ENCODE measurements at places on chromosomes 3 and 15.

GRCh38 chr15:84874981-84875699, 9.3 kb upstream of the SLC28A1 start:
- DNase-seq: no peak

DNA sequence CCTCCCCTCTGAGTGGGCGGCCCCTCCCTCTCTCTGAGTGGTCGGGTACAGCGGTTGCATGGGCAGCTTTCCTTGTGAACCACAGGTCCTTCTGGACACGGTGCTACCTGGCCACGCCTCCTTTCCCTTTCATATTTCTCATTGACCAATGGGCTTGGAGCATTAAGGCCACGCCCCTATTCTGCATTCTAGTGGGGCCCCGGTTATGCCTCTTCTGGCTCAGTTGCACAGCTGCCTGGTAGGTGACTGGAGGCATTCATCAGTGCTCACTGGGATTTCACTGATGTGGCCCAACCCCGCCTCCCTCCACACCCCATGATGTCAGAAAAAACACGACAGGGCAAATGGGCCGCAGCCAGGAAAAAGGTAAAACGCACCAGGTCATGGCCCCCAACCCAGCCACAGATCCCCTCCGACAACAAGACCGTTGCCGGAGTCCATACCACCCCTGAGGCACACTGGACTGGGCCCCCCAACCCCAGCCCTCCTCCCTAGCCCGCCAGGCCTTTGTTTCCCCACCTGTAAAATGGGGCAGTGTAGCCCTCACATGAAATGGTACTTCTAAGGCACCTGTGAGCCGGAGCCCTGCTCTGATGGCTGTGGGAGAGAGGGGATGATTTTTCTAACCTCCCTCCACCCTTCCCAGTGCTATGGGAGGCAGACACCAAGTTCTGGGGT, 26.3 kb downstream of the NGRN start:
- DNase-seq: peak; percentile 52

DNA sequence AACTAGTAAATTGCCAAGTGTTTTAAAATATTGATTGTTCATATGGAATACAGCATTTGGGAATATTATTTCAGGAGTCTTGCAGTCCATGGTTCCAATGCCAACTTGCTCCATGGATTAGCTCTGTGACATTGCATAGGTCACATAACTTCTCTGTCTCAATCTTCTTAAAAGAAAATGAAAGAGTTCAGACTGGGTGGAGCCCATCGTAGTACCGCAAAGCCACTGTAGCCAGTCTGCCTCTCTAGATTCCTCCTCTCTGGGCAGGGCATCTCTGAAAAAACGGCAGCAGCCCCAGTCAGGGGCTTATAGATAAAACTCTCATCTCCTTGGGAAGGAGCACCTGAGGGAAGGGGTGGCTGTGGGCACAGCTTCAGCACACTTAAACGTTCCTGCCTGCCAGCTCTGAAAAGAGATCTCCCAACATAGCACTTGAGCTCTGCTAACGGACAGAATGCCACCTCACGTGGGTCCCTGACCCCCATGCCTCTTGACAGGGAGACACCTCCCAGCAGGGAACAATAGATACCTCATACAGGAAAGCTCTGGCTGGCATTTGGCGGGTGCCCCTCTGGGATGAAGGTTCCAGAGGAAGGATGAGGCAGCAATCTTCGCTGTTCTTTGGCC, 168.8 kb upstream of the CNTN4 start:
- DNase-seq: no peak

DNA sequence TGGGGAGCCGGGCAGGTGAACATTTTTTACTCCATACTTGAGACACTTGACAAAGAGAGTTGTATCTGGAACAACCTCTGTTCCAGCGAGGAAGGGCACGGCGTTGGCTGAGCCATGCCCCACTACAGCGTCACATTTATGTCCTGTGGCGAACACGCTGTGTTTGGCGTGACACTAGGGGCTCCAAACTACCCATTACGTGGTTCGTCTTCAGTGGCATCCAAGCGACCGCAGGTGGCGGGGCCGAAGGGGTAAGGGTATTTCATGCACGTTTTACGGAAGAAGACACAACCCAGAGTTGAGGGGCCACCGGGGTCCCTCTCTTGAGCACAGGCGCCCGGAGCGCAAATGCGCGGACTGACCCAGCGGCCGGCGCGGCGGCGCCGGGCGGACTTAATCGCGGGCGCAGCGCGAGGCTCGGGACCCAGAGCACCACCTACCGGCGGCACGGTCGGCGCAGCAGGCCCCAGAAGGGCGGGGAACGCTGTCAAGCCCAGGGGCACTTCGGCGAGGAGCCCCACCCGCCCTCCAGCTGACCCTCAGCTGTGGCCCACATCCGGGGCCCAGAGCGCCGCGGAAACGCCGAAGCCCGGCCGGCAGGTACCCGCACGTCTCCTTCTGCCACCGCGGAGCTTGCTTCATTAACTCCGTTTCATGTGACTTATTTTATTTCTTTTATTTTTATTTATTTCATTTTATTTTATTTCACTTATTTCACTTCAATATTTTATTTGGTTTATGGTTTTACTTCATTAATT, 36.4 kb upstream of the TRIM71 start:
- peak; percentile 76 for DNase-seq

DNA sequence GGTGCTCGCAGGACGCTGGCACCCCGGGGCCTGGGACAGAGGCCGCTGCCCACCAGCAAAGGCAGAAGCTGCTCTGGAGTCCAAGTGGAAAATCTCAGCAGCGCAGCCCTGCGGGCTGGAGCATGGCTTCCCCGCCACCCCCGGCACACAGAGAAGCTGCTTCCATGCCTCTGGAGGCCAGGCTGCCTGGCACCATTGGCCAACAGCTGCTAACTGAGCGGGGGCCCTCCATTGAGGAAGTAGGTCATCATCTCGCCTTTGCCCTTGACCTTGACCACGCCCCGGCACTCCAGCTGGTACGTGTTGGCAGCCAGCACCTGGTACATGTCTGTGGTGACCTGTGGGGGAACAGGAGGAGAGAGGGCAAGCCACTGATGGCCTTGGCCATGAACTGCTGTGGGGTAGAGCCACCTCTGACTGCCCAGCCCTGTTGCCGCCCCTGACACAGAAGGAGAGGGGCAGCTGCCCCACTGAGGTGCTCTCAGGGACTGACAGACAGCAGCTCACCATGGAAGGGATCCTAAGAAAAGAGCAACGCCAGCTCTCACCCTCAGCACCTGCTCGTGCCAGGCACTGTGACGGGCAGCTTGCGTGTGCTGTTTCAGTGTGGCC, 82.8 kb downstream of the SEC22A start:
- peak; percentile 20 for DNase-seq

- DNase-seq: no peak
Measured at GRCh38 chr3:191303596-191303995, 25.6 kb upstream of the CCDC50 start.

DNA sequence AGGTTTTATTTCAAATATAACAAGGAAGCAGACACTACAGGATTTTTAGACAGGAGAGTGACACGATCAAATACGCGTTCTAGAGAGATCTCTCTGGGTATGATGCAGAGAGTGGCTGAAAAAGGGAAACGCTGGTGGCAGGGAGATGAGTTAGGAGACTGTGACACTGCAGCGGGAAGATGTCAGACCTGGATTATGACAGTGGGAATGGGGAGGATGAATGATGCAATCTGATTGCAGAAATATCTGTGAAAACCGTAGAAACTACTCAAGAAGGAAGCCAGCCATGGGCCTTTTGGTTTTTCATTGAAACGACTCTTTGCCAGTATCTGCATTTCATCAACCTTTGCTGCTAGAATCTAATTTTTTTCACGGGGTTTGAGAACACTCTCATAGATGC, 157.9 kb downstream of the FAM43A start:
- DNase-seq: no peak

DNA sequence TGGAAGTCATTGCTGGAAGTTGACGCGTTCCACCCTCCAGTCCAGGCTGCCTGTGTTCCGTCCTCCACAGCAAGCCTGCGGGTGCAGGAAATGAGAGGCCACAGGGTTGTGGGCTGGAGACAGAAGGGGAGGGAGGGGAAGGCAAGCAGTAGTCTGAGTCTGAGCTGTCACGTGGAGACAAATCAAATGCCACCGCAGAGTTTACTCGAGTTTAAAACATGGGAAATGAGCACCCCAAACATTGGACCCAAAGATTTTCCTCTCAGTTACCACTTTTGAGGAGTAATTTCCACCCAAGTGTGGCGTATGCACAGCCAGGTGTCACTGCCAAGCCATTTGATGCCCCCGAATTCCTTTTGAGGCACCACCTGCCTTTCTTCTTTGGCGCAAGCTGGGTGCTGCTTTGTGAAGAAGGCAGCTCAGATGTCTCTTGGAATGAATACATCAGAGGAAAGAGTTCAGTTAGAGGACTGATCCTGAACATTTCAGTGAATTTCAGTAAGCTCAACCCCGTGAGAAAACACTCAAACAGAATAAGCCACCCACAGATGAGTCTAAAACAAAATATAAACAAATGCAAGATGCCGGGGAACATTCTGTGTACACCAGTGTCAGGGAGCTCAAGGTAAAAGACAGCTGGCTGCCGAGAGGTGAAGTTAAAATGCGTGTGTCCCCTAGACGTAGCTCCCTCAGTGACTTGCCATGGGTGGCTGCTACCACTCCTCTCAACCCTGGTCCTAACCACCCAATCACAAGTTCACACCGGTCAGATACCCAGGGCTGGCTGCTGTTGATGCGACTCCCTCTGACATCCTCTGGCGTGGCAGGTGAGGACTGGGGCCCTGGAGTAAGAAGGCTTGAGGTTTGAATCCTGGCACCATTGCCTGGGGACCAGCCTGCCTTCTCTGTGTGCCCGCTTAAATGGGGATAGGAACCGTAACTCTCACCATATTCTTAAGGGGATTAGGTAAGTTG, 203.8 kb downstream of the UACA start:
- no peak for DNase-seq

- DNase-seq: peak; percentile 13
Measured at GRCh38 chr3:196311-197148, at the start of gene CHL1. TSS of gene CHL1 (plus strand) at chr3:196763. CDS start at chr3:319777, 123,014 bp downstream.

DNA sequence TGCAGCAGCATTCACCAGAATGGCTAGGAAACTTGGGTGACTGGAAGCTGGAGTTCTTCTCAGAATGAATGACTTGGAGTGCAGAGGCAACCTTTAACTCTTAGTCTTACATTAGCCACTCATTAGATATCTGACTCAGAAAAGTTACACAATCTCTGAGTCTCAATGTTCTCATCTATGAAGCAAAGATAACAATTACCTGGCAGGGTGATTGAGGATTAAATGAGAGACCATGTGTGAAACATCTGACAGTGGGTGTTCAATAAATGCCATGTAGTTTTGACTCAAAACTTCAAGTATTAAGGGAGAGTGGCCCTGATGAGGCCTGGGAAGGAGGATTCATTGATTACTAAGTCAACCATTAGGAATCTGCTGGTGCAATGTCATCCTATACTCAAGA, 48.3 kb downstream of the MRPL3 start:
- no peak for DNase-seq

DNA sequence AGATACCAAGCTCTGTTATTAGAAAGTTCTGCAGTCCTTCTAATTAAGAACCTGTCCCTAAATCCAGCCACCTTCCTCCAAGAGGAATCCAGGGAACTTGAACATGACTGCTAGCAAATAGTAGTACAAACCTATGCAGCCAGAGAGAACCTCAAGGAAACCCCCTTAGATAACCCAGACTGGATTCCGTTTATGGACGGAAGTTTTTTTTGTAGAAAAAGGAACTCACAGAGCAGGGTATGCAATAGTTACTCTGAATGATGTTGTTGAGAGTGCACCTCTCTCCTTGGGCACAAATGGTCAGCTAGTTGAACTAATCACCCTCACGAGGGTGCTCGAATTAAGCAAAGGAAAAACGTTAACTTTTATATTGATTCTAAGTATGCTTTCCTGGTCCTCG, 40.8 kb downstream of the TM4SF18 start:
- no peak for DNase-seq

DNA sequence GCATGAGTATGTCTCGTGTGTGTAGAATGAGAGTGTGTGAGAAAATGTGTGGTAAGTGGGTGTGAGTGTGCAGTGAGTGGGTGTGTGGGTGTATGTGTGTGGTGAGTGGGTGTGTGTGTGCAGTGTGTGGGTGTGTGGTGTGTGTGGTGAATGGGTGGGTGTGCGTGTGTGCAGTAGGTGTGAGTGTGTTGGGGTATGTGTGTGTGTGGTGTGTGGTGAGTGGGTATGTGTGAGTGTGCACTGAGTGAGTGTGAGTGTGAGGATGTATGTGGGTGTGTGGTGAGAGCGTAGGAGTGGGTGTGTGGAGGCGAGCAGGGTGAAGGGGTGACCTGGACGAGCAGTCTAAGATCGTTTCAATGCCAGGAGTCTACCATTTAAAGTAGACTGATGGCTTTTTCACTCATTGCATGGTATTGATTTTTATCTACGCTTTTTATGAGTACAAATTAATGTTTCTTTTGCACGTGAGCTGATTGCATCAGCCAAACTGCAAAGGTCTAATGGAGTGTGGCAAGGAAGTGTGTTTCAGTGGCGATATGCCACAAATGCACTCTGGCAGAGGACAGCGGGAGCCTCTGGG, 1.6 kb upstream of the CPN2 start:
- DNase-seq: no peak

- no peak for DNase-seq
Measured at GRCh38 chr3:14474363-14475081, 65.6 kb downstream of the GRIP2 start.

- DNase-seq: peak; percentile 54
Measured at GRCh38 chr3:184129012-184129411, 6.1 kb upstream of the EIF2B5 start.

DNA sequence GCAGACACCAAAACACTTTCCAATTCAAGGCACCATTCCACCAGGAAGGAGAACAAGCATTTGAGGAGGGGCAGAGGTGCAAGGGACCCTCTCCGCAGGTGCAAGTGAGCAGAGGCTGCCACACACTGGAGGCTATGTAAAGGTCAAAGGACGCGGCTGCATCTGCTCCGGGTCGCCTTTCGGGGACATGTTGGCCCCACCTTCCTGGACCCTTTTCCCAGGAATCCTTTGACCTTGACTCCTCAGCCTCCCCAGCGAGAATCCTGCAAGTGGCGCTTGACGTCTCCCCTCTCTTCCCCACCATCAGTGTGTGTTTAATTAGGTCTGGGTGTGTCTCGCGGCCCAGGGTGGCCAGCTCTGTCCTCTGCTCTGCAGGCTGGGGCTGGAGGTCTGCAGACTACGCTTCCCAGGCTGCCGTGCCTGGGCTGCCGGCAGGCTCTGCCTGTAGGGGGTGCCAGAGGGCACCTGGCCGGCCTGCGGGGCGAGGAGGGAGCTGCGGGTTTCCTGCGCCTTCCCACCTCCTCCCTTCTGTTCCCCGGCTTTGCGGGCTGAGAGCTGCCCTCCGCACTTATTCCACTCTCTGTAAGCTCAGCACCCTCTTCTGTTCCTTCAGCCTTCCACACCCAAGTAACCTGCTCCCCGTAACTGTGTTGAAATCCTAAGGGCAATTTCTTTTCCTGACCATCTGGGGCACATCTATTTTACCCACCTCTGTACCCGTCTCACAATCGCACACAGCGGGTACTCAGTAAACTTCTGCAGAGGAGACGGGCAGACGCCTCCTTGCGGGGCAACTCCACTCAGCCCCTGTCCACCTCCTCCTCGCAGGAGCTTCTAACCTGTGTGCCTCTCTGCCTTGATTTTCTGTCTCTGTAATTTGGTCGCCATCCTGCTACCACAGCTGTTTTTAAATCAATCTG, 129.8 kb downstream of the NSMCE3 start:
- peak; percentile 79 for DNase-seq
